ENCODE measurements at places on chromosomes 7 and 10.

DNA sequence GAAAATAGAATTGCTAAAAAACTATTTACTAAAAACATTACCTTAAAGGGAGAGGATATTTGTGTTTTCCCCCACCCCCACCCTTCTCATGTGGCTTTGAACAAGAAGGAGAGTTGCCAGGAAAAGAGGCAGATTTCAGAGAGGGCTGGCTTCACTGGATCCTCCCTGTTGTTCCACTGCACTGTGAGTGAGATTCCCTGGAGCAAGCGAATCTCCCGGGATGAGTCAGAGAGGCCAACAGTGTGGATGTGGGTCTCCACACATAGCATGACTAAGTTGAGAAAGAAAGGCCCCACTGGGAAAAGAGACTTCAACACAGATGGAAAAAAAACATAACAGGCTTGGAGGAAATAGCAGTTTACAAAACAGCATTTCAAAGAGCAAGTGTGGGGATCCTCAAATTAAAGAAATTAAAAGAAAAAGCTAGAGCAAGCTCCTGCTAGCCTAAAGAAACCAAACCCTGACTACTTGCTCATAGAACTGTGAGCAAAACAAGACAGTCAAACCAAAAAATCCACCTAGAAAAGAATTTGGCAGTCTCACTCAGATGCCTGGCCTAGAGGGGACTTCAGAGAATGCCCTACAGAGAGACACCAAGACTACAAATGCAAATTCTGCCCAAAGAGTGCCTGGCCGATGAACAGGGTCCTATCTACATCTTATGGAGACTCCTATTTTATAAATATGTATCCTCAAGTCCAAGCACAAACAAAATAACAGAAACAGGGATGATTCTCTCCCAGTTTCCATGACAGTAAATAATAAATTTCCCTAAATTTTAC lies 3.4 kb downstream of the CAV1 start:
- DNase-seq: no peak

DNA sequence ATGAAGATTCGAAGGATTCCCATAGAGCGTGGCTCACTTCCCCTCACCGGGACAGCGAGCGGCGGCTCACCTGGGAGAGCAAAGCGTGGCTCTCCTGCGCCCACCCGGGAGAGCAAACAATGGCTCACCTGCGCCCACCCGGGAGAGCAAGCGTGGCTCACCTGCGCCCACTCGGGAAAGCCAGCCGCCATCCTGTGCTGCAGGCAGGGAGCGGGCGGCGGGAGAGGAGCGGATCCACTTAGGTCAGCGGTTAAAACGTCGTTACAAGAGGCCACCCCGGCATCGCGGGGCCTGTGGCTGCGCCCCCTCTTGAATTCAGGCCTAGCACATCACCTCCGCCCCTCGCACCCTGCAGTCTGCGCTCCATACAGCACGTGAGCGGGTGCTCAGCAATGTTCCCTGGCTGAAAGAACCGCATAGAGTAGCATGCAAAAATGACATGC lies 461 bp upstream of the FIGNL1 start:
- DNase-seq: no peak

- DNase-seq: no peak
Observed at GRCh38 chr10:92052741-92053140, 129.2 kb downstream of the BTAF1 start.

- peak; percentile 11 for DNase-seq
Observed at GRCh38 chr10:21078410-21079329, 181.6 kb upstream of the NEBL start.

GRCh38 chr10:63391812-63392211 lies 74.0 kb downstream of the JMJD1C start:
- DNase-seq: peak; percentile 27

DNA sequence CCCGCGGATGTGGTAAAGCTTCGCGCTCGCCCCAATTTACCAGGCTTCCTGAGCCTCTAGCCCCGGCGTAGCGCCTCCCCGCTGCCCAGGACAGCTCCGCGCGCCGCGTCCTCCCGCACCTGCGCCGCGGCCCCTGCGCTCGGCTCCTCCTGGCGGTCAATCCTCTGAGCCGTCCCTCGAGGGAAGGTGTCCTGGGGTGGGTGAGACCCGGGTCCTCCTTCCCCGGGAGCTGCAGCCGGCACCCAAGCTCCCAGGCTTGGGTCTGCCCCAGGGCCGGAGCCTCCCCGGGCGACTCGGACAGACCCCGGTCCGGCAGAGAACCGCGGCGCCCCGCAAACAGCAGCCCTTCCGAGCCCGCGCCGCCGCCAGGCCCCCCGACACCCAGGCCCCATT lies 512 bp downstream of the OSBPL3 start:
- DNase-seq: peak; percentile 67

- DNase-seq: no peak
Observed at GRCh38 chr7:90320801-90321494, at the start of gene FAM237B. FAM237B (minus strand) TSS chr7:90321304; CDS start chr7:90319748, 1,556 bp downstream.

GRCh38 chr10:23927576-23928325 lies 281.2 kb upstream of the KIAA1217 start:
- DNase-seq: no peak

DNA sequence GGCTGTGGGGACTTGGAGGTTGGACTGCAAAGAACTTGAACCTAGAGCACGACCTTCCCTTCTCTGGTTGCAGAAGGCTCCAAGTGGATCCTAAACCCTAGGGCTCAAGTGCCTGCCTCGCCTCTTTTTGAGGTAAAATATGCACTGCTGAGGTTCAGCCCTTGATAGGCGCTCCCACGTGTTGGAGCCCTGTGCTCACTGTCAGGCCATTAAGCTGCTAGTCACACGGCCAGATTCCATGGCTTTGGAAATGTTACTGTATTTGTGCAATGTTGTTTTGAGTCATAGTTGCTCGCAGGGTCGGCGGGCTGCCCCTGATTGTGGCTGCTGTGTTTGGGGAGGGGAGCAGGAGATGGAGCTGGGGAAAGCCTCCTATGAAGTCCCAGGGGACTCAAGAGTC lies 39.8 kb upstream of the PCBD1 start:
- DNase-seq: no peak

DNA sequence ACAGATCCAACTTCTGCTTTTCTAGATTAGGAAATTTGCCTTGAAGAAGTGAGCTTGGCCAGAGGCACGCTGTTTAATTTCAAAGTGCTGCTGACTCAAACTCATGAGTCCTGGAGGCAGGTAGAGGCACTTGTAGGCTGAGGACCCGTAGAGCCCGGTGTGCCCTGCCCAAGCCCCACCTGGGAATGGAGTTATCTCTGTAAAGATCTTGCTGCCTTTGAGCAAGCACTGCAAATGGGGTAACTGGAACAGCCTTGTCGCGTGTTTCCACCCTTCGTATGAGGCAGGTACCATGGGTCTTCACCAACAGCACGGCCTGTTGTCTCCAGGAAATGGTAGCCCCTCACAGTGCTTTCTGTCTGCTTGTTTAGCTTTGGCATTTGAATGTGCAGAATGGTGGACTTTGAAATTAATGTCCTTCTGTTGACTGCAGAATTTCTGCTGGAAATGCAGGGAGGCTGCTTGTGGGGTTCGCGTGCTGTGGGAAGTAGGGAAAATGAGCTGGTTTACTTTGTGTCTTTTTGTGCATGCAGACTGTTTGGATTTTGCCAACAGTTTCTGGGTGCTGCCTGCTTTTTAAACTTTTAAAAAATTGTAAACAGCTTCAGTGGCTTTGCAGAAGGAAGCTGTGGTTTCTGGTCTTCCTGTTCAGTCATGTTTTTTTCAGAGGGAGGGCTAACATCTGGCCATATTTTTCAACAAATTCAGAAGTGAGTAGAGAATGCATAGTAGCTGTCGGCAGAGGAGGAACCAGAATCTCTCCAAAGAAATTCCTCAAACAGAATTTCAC lies 27.2 kb downstream of the CCM2 start:
- peak; percentile 92 for DNase-seq

DNA sequence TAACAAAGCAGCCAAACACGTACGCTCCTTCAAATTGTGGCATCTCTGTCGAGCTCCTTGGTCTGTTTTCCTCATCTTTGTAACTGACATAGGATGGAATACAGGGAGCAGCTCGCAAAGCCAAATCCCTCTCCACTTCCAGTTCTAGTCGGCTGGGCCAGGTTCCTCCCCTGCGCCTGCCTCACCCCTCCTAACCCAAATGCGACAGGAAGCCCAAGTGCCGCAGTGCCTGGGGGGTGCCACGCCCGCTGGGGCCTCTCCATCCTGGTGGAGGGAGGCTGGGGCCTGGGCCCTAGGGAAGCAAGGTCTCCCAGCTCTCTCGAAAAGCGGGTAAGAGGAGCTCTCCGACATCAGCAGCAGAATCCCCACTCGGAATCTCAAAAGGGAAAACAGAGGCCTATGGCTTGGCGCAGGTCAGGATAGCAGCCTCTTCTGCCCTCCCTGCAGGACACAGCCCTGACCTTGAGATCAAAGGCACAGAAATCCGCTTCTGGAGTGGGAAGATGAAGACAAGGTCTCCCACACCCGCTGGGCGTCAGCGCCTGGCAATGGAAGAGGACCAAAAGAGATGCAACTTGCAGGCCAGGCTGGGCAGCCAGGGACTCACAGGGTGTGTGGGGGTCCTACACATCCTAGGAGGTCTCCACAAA lies 165.8 kb downstream of the NRF1 start:
- DNase-seq: no peak

DNA sequence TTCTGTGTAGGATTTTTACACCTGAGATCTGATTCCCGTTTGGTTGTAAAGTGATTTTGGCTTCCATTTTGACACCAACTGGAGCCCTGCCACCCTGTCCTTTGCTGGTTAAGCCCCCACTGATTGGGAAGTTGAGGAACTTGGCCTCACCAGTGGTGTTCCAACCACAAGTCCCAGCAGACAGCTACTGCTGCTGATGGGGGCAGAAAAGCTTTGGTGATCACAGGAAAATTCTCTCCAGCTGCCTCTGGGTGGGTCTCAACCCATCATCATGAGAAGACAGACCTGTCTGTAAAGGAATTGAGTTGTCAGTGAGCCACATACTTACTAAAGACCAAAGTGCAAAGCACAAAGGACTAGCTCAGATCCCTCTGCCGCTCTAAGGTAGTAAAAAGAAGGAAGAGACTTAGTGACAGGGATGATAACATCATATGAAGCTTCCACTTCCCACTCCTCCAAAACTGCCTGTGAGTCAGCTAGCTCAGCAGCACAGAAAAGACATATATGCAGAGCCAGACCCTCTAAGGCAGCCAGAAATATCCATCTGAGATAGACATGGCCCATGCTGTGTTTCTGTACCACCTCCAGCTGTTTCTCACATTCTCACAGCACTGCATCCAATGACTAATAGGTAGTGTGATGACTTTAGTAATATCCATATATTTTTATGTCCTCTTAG lies 22.4 kb upstream of the LRRC17 start:
- DNase-seq: peak; percentile 69

DNA sequence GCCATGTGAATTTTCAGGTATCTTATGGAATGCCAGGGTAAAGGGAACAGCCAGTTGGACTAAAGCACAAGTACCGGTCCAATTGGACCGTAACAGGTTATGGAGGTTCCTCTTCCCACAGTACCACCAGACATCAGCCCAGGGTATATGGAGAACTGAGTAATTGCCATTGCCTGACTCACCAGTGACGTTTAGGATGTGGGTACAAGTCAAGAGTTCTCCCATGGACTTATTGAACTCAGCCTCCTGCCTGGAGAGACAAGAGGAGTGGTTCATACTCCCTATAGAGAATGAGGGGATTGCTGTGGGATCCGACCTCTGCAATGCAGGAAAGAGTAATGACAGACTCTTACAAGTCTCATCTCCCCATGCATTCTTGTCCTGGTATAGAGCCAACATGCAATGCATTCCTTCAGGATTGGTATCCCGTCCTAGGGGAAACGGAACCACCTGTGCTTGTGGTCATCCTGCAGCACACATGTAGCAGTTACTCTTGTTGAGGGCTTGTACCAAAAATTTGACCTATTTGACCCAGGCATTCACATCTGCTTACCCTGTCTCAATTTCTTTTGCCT lies 30.7 kb upstream of the ELOVL3 start:
- DNase-seq: no peak

GRCh38 chr7:92889081-92889480 lies 52.7 kb upstream of the CDK6 start:
- DNase-seq: no peak

- no peak for DNase-seq
Observed at GRCh38 chr7:36486336-36486735, 96.7 kb downstream of the ANLN start.

GRCh38 chr7:126426652-126427051 lies 826.1 kb downstream of the GRM8 start:
- no peak for DNase-seq

GRCh38 chr10:88827671-88828070 lies 24.0 kb downstream of the ANKRD22 start:
- no peak for DNase-seq

- DNase-seq: no peak
Observed at GRCh38 chr10:75809003-75809402, 377.6 kb downstream of the LRMDA start.

- no peak for DNase-seq
Observed at GRCh38 chr10:3354174-3354900, 181.8 kb upstream of the PITRM1 start.
